CMK (cell line): ENCODE measurements at places on chromosomes 2 and 18.

DNA sequence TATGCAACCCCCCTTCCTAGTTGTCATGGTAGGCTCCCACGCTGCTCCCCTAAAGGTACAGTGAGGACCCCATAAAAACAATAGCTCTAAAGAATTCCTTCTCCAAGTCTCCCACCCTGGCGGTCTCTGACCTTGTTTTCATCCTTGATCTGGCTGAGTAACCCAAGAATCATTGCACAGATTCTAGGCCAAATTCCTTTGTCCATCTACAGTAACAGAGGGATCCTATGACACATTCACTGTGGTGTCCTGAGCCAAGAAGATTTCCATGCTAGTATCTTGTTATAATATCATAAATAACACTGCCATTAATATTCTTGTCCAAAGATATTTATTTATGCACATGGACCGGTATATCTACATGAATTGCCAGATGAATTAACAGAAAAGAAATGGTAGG is 240.2 kb downstream of the CYP26B1 start:
- DNase-seq = no peak

GRCh38 chr2:214737188-214737587 is 72.3 kb downstream of the BARD1 start:
- no peak for DNase-seq

GRCh38 chr18:28127763-28128658 is 48.9 kb downstream of the CDH2 start:
- no peak for DNase-seq

GRCh38 chr2:167670588-167670987 is 576.8 kb downstream of the STK39 start:
- DNase-seq = no peak

DNA sequence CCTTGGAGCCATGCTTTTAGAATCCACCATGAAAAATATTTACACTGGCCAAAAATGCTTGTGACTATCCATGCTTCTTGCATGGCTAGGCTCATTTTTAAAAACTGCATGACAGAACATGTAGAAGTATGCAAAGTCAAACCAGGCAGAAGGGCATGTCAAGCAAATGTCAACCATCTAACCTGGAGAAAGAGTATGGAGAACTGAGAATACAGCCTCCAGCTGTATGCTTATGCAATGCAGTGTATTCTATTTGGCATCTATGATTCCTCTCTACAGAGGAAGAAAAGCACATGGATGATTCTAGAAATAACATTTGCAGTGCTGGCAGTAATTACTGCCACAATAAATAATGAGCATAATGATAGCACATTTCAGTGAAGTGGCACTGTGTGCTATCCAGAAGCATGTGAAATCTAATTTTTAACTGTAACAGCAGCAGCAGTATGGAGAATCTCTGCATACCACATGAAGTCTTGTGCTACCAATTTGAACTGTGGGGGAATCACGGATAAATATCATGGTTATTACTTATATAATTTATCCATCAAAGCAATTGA is 87.3 kb upstream of the CCDC141 start:
- DNase-seq = no peak

- DNase-seq = no peak
These were observed 368.6 kb upstream of the SPRED2 start for GRCh38 chr2:65800998-65801397.

DNA sequence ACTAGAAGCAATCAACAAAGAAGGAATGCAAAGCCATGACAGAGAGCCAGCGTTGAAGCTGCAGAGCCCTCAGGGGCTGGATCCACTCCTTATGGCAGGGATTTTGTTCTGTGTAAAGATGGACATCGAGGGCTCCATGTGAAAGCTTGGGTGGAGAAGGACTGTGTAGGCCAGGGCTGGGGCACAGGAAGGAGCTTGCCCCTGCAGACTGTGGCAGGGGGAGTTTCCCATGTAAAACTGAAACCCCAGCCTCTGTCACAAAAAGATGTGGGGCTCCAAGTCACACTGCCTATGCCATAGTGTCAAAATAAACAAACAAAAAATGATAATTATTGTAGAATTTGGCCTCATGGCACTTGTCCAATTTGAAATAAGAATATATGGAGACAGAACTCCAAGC is 408.7 kb upstream of the HS6ST1 start:
- DNase-seq = no peak

- DNase-seq = peak; percentile 29
These were observed 34.4 kb downstream of the LGALSL start for GRCh38 chr2:64488050-64488974.

- DNase-seq = no peak
These were observed 19.9 kb upstream of the TMEM18 start for GRCh38 chr2:696999-697627.

DNA sequence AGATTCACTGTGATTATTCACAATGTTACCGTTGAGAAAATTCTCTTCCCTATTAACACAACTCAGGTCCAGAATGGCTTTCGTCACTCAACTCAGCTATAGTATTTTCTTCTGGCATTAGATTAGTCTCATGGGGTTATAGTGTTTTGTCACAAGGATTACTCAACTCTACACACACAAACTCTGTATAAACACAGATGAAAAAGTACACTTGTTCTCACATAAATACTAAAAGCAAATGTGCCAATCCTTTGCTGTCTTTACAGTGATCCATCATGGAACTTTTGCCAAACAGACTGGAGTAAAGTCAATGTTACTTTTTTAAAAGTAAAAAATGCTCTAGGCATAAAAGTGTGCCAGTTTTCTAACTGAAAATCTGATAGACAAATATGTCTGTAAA is 267.6 kb downstream of the RBM43 start:
- DNase-seq = no peak

- DNase-seq = no peak
These were observed 46.3 kb downstream of the MTCL1 start for GRCh38 chr18:8751692-8752091.

DNA sequence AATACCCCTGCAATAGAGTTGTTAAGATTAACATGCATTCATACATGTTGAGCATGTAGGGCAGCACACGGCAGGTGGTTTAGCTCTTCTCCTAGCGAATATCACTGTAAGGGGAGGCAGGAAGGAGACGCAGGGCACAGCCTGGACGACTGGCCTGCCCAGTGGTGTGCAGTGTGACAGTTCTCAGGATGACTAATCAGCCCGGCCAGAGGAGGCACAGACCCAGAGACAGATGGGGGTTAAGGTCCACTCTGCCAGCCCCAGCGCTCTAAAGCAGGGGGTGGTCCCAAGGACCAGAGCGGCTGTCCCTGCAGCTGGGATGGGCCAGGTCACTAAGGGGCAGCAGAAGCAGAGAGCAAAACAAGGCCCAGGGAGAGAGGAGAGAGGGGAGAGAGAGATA is 63.7 kb downstream of the RNF152 start:
- DNase-seq = no peak

GRCh38 chr18:36610661-36611060 is 218.1 kb downstream of the TPGS2 start:
- DNase-seq = no peak

DNA sequence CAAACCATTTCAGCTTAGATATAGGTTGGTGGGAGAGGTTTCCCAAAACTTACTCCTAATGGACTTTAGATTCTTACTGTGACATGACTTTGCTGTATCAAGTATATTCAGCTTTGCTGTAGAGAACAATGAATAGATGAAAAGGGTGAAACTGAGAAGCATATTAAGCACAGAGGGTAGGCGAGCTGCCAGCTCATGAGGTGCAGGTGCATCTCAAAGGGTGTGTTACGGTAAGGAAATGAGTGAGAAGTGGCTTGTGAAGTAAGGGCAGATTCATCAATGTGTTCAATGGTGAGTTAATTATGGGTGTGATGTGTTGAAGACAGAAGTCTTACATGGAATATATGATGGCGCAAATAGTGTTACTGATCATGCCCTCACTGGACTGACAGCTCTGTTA is 49.3 kb downstream of the CD8B2 start:
- no peak for DNase-seq

GRCh38 chr2:168539945-168540344 is 83.9 kb downstream of the CERS6 start:
- no peak for DNase-seq

DNA sequence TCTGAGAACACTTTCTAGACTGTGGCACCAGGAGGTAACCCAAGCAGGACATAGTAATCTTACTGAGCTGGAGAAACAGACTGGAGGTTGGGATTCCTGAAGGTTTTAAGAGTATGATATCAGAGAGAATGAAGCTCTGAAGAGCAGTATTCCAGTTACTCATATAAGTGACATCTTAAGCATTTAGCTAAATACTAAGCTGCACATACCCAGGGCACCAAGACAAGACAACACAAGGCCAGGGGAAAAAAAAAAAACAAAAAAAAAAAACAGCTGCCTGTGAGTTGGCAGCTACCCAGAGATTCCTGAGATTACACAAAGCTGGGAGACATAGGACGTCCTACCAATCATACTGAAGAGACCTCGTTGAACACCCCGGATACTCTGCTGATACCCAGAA is 175.8 kb downstream of the SRBD1 start:
- no peak for DNase-seq

DNA sequence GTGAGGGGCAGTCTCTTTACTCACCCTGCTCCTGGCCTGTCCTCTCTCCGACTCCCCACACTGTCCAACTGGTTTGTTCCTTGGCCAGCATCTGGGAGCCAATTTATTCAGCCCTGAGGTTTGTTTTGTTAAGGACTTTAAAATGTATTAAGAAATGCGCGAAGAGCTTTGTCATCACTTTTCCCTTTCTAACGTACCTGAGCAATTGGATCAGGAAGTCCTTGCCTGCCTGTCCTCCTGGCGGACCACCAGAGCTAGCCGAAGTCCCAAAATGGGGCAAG is 164.7 kb upstream of the MSH6 start:
- DNase-seq = no peak

GRCh38 chr2:188345020-188345419 is 53.3 kb downstream of the GULP1 start:
- DNase-seq = no peak

DNA sequence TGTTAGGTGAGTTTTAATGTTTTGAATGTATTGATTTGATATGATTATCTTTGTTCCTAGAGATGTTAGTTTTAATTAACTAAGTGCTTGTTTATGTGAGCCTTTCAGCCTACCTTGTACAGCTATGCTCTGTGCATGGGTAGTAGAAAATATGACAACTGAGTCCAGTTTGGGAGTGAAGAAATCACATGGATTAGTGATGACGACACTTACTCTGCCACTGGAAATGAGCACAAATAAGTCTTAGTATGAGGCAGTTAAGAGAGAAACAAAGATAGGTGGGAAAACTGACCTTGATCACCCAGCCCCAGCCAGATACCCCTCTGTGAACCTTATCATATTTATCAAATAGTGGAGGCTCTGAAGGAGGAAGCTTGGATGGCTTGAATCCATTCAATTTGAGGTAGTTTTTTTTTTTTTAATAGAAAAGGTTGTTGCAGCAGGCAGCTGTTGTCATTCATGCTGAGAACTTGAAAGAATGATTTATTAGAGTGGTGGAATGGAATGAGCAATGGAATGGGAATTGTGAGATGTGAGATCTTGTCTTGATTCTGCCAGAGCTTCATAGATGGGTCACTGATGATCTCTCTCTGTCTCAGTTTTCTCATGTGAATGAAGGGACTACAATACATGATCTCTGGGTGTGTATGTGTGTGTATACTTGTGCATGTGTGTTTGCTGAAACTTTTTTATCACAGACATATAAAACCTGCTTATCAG is 96.4 kb downstream of the MAP3K20 start:
- no peak for DNase-seq

GRCh38 chr18:29874519-29875098 is 1167.9 kb downstream of the DSC3 start:
- DNase-seq = peak; percentile 31

DNA sequence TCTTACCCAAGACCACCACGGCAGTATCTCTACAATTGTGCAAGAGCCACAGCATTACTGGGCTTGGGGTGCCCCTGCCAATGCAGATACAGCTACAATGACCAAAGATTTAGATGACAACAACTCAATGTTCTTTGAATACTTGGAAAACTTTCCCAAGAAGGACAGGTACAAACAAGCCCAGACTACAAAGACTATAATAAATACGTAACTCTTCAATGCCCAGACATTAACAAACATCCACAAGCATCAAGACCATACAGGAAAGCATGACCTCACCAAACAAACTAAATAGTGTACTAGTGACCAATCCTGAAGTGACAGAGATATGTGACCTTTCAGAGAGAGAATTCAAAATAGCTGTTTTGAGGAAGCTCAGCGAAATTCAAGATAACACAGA is 62.8 kb downstream of the ICA1L start:
- DNase-seq = no peak

DNA sequence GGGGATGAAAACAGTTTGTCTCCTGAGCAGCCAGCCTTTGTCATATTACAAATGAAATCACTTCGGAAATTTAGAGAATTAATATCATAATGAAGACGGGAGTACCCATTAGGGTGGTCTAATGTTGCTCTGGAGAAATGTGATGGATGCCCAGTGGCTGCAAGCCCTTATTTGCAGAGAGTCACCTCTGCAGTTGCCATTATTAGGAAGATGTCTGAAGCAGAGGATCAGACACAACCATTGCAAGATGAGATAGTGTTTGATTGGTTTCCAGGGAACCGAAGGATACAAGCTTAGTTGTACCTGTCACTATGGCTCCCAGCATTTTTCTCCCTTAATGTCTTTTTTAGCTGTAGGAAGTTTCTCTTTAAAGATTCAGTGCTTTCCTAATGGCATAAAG is 272.4 kb downstream of the FIGN start:
- DNase-seq = no peak

DNA sequence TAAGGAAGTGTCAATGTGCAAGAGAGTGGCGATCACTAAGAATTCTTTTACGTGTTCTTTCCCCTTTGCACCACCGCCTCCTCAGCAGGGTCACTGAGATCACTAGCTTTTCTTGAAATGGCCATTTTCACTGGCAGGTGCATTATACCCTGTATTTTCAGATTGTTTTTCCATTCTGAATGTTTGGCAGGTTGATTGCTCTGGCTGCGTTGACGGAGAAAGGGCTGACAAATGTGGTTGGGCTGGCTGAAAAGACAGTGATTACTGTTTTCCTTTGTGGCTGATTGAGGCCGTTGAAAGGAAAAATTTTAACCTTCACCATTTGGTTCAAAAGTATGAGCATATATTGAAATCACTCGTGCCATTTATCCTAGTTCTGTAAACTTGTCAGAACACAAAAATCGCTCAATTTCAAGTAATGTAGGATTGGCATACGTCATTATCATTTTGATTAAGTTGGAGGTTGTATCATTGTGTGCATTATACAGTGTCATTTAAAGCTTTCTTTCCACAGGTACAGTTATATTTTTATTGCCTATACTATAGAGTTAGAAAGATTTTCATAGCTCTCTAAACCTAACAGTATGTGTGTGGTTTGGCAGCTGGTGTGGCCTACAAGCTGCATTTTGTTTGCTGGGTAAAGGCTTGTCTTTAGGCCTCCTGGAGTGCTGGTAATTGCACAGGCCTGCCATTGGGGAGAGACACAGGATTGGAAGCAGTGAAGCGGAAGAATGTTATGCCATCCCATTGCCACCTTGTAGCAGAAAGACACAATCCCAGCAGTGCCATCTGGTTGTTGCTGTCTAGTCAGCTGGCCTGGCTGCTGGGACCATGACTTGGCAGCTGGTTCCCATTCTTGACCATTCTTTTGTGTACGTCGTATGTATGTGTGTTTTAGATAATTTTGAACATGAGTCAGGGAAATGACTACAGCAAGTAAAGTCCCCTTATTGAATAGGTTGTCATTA is 36.7 kb downstream of the DYNC1I2 start:
- no peak for DNase-seq
